ENCODE measurements at places on chromosomes 7 and 10.

- no peak for DNase-seq
These were observed 204.3 kb downstream of the ANK3 start for GRCh38 chr10:60185421-60185820.

GRCh38 chr7:71303566-71303965 is 171.6 kb downstream of the GALNT17 start:
- DNase-seq, result no peak

DNA sequence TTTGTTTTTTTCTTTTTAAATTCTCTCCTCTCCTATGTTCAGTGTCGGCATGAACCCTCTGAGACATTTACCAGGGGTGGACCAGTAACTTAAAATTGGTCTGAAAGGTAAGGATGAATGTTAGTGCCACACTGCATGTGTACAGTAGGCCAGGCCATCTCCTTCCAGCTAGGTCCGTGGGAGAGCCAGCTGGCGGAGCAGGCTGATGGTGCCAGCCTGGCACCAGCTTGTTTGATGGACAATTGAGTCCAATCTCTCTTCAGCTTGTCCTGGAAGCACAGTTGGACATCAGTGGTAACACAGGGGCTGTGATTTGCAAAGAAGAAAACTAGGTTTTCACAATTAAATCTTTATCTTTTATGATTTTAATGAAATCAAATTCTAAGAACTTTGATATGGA is 136.5 kb downstream of the CNNM2 start:
- no peak for DNase-seq

GRCh38 chr10:30747633-30748032 is 118.1 kb upstream of the LYZL2 start:
- no peak for DNase-seq

GRCh38 chr10:99329554-99330346 is 594 bp downstream of the CNNM1 start:
- DNase-seq, result no peak

GRCh38 chr7:40147371-40148246 is 12.8 kb downstream of the SUGCT start:
- no peak for DNase-seq

- no peak for DNase-seq
These were observed 67.0 kb downstream of the GSAP start for GRCh38 chr7:77349141-77349540.

- no peak for DNase-seq
These were observed 54.7 kb upstream of the FIGNL1 start for GRCh38 chr7:50504646-50505546.

DNA sequence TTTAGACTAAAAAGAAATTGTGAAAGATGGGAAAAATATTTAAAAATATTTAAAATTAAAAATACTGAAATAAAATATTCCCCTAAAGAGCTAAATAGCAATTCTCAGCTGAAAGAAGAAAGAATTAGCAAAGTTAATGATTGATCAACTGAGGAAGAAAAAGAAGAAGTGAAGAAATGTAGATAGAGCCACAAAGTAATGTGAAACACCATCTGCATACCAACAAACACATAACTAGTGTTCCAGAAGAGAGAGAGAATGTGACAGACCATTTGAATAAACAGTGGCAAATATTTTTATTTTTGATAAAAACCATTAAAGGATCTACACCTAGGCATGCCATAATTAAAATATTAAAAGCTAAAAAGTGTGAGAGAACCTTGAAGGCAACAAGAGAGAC is 784.5 kb upstream of the ZWINT start:
- no peak for DNase-seq

DNA sequence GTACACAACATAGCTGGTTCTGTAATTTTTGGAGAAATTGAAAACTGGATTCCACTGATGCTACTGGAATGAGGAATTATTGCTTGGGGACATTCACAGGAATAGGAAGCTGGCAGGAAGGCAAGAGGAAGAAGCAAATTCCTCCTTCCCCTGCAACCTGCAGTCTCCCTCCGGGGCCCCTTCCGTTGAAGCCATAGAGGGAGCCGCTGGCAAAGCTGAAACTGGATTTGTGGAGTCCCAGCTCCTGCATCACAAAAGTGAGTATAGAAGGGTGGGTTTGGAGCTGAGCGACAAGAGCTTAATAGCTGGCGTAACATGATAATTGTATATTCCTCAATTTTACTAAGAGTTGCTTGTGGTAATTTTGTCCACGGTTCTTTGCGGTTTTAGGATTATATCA is 190.8 kb downstream of the ADRA2A start:
- DNase-seq, result no peak

- DNase-seq, result no peak
These were observed 99.1 kb downstream of the NRP1 start for GRCh38 chr10:33235251-33235884.

DNA sequence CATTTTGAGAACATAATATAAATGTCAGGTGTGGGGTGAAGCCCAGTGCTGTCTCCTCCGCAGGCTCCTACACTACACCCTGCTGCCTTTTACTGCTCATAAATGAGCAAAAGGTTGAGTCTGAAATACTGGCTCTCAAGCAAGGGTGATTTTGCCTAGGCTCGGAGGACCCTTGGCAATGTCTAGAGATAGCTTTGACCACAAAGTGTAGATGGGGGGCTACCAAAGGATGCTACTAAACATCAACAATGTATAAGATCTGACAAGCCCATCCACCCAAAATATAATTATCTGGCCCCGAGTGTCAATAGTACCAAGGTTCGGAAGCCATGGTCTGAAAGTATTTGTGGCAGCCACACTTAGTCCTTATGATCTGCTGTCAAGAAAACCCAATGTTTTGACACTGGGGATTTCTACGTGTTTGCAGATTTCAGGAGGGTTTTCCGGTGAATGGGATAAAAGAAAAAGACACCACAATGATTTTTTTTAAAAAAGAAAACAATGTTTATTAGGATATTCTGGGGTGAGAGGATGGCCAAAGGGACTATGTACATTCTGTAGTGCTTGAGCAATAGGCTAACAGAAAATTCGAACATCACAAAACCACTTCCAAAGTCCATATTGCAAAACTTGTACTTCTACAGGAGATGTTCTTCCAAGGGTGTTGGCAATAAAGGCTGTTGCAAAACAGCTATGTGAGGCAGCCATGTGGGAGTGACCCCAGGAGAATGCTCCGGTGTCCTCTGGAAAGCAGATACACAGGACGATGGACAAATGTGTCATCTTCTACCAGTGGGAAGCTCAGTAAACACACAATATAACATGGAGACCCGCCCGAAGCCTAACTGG is 216.3 kb downstream of the GFRA1 start:
- DNase-seq, result no peak

DNA sequence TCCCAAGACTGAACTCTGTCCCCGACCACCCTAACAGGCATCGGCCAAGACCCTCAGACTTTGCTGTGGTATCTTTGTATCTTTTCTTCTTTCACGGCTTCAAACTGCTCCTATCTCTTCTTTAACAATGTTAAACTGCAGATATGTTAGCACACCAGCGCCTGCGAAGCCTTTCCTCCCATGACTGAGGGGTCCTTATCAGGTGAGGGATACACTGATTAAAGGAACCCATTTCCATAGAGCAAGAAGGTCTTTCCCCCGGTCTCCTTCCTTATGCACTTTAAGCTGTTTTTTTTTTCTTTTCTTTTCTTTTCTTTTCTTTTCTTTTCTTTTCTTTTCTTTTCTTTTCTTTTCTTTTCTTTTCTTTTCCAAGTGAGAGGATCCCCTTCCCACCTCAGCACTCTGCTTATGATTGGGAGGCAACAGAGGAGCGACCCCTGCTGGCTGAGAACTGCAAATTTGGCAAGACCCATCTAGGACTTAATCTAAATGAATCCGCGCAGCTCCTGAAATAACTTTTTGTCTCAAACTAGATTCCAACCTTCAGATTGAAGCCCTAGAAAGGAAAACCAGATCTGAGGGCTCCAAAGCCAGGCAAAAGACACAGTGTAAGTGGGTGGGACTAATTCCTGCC is 109.9 kb downstream of the ITGB8 start:
- peak; percentile 69 for DNase-seq

DNA sequence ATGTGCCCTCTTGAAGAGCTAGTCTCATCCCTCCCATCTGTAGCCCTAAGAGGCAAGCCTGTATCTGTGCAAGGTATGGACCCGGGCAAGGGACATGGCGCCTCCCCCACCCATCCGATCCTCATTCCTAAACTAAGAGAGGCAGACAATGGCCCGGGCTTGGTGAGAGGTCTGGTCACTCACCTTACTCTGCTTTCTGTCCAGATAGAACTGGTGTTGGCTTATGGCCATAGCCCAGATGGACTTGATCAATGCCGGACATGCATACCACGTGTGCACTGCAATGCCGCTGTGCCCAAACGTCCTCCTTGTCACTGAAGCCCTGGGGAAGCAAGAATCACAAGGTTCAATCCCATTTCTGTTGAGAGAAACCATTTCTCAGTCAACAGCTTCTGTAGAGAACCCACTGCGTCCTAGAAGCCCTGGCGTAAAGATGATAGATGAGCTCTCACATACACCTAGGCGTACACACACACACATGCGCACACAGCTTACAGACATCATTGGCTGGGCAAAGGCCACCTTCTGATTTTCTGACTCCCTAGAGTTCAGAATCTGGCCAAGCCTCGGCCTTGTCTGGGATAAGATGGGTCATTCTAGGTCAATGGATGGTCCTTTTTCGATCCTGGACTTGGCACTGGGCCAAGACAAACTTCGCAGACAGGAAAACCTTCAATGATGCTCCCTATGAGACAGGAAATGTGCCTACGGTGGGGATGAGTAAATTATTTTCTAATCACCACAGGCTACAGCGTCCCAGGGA is 114.6 kb downstream of the PRPF18 start:
- no peak for DNase-seq

DNA sequence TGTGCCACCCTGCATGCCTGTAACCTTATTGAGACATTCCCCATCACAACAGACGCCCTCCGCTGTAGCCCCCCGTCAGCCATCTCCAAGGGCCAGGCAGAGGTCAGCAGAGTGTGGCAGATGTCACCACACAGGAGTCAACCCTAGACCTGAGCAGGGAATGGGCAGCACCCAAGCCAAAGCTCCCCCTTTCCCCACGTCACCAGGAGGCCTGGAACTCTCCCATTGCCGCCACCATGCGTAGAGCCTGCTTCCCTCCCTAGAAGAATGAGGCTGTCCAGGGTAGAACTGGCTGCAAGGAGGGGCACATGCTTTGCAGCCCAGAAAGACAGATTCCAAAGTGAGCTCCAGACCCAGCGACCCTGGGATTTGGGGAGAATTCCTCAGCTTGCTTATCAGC is 342.9 kb downstream of the TNS3 start:
- no peak for DNase-seq

- no peak for DNase-seq
These were observed 23.2 kb upstream of the ZNF32 start for GRCh38 chr10:43671659-43672531.

DNA sequence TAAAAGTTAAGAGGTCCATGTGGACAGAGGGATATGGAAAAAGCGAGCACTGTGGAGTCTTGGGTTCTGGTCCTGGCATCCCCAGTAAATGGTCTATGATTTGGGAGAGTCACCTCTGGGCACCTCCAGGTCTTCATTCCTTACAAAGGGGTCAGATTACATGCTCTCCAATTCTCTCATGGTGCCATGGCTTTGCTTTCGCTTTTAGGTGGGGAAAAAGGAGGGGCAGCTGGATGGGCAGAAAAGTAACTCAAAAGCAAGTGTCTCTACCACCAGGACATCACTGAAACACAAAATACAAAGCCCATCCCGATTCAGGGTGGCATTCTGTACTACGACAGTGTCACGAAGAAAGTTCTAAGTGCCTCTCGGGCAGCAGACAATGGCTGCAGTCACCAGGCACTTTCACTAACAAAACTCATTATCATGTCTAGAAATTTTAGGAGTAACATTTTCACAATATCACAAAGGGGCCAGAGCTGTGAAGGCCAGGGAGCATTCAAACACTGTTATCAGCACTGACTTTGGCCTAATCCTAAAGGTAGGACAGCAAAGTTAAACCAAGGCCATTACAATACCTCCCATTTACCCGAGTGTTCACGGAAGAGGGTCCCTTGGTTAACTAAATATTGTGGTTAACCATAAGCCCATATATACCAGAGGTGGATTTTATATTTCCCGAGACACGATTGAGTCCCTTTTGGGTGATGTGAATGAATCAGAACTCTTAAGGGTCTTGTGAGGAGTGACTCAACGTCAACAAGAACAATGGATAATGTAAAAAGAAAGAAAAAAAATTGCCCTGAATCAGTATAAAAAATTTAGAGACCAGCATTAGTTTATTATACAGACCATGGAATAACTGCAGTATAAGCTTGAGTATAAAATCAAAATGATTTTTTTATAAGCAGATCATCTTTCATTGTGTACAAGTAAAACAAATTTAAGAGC is 2.5 kb downstream of the PSAP start:
- DNase-seq, result no peak

DNA sequence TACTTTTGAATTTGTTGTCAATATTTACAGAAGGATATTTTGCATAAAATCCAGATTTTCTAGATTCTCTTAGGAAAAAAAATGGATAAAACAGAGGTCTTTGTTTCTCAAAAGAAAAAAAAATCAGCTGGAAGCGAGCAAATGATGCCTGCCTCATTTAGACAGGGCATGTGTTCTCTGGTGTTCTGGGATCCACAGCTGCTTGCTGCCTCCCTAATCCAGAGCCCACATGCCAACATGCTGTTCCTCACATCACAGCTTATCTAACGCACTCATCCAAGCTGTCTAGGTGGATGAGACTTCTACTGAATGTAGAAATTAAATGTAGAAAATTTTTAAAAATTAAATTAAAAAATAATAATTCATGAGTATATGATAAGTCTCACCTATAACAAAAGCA is 630.1 kb downstream of the SORCS1 start:
- DNase-seq, result no peak

- DNase-seq, result no peak
These were observed 74.6 kb downstream of the ORC5 start for GRCh38 chr7:104133238-104133637.

DNA sequence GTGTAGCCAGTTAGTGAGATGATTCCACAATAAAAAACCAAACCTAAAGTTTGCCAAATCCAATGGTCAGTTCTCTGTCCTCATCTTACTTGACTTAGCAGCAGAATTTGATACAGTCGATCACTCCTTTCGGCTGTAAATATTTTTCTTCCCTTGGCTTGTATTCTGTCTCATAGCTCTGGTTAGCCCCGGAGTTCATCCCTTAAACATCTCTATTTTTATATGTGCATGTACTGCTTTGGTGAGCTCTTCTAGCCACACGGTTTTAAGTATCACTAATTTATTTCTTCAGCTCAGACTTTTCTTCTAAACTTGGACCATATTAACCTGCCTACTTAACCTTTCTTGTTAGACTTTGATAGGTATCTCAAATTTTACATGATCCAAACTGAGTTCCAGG is 17.8 kb upstream of the ASB15 start:
- no peak for DNase-seq

DNA sequence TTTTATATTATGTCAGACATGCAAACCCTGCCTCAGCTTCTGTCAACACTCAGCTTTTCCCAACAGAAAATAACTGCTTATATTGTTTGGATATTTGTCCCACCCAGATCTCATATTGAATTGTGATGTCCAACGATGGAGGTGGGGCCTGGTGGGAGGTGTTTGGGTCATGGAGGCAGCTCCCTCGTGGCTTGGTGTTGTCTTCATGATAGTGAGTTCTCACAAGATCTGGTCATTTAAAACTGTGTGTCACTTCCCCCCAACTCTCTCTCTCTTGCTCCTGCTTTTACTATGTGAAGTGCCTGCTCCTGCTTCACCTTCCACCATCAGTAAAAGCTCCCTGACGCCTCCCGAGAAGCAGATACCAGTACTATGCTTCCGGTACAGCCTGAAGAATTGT is 85.8 kb upstream of the KCNMA1 start:
- DNase-seq, result no peak

Measured in NCI-H526 (cell line).